ENCODE measurements at places on chromosomes 2 and 18. TPM values are rescaled to one million over a fixed set of nuclear protein-coding genes. Genes with fewer than 3 reads are reported as not detected.

Gene TMEM182
- 3.4 TPM for total RNA-seq

Gene L3MBTL4
- total RNA-seq: 3.5 TPM

Gene MOB4
- 24.7 TPM for total RNA-seq

Gene KCNG2
- total RNA-seq: 0.32 TPM

Gene UGP2
- total RNA-seq: 570 TPM

Gene IL36RN
- not detected for total RNA-seq

Gene NPPC
- 3.2 TPM for total RNA-seq

Gene ANKAR
- 6.7 TPM for total RNA-seq

Gene BUB1
- total RNA-seq: 14.7 TPM

Gene SERPINB10
- total RNA-seq: not detected

Gene LIMS2
- 37.2 TPM for total RNA-seq

Gene LYG2
- not detected for total RNA-seq
